NCI-H2029 treated with DMSO at 0.1 percent for 48 hours (cell line): ENCODE measurements at places on chromosomes 11 and 22.

DNA sequence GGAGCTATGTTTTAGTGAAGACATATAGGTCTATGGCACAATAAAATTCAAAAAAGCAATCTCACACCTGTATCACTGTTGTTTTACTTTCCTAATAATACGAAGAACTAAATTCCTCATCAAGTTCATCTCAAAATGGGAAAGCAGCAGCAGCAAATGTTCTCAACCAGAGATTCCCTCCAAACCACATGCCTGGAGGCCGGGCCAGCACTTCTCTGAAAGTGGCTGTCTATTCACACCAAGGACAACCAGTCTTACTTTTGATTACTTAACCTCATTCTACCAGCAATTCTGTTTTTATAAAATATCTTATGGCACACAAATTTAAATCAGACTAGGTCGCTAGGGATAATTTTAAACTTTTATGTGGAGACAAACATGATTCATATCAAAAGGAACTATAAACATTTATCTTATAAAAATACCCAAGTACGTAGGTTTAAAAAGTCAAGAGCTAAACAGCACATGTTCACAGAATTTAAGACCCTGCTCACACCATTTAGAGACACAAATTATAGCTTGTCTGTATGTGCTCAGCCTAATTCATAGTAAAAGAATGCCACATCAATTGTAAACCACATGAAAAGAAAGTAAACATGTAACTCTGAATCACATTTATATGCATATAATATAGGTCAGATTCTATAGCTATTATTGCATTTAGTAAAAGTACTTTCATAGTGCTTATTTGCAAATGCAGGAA, 46.1 kb downstream of the RRAS2 start:
- DNase-seq = no peak

DNA sequence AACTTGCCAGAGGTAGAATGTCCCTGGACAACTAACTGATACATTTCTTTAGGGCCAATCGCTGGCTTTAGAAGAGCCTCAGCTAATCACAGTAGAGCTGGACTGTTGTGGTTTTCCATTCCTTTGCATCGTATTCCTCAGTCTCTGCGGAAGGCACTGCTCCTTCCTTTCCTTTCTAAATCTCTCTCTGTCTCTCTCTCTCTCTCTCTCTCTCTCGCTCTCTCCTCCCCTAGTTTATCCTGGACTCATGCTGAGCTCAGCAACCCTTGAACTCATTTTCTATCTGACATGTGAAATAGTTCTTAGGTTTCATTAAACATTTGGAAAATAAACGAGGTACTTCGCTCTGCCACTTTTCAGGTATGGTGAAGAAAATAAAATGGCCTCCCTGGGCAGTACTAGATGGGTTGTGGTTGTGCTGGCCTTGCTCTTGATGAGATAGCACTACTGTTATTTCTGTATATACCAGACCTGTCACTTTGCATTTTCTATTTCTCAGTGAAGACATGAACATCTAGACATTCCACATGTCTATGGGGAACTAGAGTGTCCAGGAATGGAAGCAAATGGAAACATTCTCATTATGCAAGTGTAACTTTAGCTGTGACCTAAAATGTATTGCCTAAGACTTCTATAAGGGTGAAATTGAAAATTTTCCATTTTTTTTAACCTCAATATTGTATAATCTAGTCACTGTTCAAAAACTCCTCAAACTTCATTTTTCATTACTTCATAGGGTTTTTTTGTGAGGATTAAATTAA, 12.0 kb upstream of the SESN3 start:
- no peak for DNase-seq

DNA sequence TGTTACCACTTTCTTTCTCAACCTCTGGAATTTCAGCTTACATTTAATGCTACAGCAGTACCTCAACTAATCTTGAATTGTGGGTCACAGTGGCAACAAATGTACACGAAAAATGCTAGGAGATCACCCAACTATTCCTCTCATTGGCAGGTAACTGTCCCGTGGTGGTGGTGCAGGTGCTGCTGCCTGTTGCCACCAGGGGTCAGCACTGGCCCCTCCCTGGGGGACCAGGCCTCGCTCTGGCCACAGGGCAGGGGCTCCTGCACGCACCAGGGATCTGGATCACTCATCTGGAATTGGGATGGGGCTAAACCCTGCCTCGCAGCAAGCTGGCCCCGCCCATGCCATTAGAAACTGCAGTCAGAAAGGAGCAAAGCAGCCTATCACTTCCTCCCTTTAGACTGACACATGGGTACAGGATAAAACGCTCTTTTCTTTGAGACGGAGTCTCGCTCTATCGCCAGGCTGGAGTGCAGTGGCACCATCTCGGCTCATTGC, 6.9 kb upstream of the POLDIP3 start:
- no peak for DNase-seq

DNA sequence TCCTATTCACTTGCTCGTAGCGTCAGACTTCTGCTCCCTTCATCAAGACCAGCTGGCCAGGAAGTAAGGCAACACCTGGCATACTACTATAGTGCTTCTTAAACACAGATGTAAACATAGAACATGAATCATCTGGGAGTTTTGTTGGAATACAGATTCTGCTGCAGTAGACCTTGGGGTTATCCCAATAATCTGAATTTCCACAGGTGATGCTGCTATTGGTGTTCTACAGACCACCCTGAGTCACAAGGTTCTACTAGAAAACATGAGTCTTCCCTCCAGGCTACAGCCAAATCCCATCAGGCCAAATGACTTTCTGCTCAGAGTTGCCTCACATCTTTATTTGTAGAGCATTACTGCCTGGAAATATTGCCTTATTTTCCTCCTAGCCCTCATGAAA, 175.2 kb downstream of the NELL1 start:
- peak; percentile 81 for DNase-seq

DNA sequence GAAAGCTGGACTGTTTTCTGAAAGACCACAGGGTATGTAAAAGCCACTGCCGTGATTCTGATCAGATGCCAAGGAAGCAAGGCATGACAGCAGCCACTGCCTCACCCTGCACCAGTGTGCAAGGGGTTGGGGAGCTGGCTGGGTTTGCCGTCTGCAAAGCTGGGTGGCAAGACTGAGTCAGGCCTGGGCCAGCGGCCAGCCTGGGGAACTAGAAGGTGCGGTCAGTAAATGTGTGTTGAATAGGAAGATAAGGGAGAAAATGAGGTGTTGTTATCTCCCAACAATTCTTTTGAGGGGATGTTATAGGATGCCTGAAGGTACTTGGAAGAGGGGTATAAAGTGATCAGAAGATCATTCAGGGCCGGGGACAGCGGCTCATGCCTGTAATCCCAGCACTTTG, 8.0 kb downstream of the VSTM5 start:
- no peak for DNase-seq

DNA sequence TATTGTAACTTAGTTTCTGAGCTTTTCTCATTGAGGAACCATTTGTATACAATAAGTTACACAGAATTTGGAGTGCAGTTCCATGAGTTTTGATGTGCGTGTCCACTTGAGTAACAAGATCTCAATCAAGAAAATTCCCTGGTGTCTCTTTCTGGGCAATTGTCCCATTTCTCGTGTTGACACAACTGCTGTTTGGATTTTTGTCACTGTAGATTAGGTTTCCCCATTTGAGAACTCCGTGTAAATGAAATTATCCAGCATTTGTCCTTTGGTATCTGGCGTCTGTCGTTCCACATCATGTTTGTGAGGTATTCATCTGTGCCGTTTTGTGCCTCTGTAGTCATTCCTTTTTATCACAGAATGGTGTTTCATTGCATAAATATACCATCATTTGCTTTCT, 547.0 kb downstream of the TBC1D22A start:
- DNase-seq = no peak

DNA sequence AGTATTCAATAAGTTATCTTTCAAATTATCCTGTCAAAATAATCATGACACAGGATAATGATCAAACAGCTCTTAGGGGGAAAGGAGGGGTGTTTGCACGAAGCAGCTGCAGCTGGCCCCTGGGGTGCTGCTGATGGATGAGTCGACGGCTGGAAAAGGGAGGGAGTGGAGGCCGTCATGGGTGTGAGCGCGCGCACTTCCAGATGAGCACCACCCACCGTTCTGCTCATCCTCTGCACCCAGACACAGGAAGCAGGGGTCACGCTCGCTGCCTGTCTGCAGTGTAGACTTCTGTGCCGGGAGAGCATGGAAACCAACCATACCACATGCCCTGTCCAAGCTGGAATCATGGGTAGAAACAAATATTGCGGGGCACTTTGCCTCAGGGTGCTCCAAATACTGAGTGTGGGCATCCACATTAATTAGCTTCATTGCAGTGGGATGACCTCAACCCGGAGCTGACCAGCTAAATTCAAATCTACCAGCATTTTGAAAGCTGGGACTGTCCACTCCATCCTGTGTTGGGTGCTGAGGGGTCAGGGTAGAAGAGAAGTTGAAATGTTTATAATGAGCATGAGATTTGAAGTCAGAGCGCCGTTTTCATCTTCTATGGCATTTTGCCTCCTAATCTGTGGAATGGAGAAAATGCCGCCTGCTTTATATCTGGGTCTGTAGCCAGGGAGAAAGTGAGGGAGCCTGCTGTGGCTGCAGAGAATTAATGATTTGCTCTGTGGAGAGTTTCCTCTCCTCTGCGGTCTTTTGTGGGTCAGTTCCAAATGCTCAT, 802.4 kb downstream of the TBC1D22A start:
- DNase-seq = no peak

DNA sequence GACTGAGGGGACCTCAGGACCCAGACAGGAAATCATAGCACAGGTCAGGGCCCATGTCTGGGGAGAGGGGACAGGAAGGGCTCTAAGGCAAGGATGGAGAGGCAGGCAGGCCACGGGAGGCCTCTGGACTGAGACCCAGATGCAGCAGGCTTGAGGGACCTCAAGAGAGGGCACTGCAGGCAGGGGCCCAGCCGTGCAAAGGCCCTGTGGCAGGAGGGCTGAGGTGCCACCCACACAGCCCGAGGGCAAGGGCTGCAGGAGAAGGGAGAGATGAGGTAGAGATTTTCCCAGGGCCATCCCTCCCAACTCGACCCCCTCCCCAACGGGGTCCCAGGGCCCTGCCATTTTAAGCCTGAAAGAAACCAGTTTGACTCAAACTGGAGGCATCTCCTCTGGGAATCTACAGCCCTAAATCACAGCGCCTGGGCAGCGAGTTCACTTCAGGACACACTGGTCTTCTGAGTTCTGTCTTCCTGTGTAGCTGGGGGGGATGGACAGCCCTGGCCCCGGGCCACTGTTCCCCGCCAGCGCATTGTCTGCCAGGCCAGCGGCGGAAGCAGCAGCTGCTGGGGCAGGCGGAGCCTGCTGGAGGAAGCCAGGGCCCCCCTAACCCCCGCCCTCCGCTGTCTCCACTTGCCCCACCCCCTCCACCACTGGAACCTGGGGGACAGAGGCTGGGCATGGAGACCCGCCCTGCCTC, 20.3 kb upstream of the WNT7B start:
- peak; percentile 64 for DNase-seq

GRCh38 chr11:77457340-77457739, 16.6 kb downstream of the PAK1 start:
- DNase-seq = no peak

DNA sequence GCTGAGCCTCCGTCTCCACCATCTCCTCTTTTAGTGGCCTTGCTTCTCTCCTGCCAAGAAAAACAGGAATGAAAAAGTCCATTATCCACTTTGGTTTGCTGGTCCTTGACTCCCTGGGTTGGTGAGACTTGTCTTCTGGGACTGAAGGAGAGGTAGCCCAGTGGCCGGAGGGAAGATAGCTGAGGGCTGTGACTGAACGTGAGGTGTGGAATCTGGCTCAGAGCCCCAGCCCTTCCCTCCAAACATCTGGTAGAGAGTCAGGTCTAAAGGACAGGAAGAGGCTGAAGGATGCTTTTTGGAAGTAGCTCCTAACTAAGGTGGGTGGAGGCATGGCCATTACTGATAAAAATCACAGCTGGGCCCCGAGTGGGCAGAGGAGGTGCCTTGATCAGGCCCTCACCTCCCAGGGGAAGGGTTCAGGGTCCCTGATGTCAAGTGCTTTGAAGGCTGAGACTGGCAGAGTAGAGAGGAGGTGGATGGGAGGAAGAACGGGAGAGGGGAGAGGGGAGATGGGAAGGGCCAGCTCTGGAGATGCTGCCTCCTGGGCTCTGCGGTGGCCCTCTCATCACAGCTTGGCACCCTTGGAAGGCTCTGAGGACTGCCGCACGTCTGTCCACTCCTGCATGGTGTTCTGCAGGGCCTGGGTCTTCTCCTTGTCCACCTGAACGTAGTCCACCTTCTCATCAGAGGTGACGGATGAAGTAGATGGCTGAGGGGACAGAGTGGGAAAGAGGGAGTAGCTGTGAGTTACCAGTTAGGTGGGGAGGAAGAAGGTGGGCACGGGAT, 30.2 kb downstream of the USP35 start:
- no peak for DNase-seq

- no peak for DNase-seq
Observed at GRCh38 chr22:37665487-37665886, 7.0 kb downstream of the PDXP start.

GRCh38 chr11:9230296-9230695, 34.9 kb downstream of the DENND5A start:
- DNase-seq = no peak

DNA sequence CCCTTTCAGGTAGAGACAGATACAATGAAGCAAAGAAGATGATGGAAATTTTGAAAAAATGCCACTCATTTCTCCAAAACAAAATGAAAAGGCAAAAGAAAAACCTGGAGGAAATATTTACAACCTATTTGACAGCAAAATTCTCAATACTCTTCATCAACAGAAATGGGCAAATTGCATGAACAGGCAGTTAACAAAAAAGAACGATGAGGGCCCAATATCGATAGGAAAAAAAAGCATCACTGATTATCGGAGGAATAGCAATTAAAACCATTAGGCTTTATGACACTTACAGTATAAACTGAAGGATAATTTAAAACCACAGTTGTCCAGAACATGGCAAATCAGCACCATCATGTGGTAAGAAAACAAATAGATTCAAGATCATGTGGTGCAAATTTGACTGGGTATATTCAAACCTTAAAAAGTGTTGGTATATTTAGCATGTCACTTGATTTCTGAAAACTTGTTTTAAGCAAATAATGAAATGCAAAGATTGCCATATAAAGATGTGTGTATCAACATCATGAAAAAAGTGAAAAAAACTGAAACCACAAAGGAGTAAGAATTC, 222.9 kb downstream of the BRD1 start:
- no peak for DNase-seq

GRCh38 chr11:93166862-93167261, 30.9 kb downstream of the SLC36A4 start:
- no peak for DNase-seq
